ENCODE measurements at places on chromosomes 16 and 17.

DNA sequence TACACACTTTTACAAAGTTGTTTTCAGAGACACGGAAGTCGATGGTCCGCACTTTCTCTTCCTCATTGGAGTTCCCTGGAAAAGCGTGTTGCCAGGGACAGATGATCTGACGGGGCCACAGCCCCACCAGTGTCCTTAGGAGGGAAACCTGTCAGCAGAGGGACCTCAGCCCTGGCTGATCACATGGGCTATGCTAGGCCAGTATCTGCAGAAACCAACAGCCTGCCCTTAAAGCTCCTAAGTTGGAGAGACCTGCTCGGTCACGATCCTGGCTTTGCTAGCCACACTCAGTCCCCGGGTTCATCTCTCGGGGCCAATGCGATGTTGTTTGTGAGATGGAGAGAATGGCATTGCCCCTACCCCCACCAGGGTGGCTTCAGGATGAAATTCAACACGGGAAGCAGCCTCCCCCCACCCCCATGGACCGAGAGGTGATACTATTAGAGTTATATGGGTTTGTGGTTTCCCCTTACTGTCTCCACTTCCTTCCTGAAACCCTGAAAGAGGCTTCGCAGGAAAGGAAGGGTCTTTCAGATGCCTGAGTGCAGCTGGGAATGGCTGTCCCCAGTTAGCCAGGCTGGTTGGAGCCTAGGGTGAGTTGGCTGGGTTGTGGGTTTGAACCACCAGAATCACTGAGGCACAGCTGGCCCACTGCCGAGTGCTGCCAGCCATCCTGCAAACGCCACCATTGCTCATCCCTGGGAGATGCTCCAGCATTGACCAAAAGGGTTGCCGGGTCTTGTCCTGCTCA lies 16.6 kb downstream of the RMI2 start:
- DNase-seq = no peak

DNA sequence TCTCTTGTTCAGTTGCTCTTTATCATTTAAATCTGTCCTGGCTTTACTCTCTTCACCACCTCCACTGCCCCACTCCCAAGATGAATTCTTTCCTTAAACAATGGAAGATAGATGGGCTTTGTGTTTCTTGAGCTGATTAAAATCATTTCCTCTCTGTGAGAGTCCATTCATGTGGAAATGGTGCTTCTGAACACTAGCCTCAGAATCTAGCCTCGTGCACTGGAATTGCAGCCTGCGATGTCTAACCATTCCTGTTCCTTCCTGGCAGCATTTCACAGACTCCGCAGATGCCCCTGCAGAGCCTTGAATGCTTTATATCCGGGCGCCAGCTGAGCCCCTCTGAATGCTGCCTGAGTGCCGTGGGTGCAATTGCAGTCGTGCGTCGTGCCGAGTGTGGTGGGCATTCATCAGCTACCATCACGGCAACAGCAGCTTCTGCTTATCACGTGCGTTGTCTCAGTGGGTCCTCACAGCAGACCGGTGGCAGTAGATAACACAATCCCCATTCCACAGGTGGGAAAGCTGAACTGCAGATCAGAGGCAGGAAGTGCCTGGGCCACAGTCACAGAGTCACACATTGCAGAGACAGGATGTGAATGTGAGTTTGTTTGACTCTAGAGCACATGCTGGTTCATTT lies 172.8 kb upstream of the WSCD1 start:
- DNase-seq = no peak

DNA sequence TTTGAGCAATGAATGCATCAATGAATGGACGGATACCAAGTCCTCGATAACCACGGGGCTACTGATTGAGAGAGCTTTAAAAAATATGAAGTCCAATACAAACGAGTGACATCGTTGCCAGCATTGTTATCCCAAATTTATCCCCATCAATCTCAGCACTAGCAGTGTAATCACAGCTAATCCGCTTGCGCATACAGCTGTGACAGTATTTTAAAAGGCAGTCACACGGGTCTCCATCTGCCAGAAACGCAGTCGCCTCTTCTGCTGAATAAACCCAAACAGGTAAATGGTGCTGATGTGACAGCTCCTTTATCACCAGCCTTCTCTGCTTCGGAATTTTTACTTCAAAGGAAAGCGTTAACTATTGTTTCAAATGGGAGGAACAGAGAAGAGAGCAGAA lies 311.1 kb downstream of the XYLT1 start:
- no peak for DNase-seq

GRCh38 chr16:27727941-27728340 lies 178.0 kb downstream of the KATNIP start:
- DNase-seq = no peak

DNA sequence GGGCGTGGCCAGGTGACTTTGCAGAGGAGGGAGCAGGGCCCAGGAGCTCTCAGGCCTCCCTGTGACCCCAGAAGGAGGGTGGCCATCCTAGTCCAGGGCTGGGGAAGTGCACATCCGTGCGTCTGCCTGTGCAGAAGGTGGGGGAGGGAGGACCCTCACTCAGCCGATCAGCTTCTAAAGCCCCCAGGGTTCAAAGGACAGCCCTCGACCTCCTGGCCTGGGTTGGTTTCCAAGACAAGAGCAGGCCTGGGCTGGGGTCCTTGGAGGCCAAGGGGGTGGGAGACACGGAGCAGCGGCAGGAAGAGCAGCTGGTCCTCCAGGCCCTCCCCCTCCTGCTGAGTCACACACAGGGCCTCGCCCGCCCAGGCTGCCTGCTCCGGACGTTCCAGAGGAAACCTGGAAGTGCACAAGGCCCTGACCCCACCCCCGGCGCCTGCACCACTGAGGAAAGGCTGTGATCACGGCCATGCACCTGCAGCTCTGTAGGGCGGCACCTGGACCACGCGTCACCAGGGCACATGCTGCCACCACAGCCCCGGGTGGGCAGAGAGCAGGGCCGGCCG lies 67.1 kb upstream of the ZNF469 start:
- DNase-seq = no peak

DNA sequence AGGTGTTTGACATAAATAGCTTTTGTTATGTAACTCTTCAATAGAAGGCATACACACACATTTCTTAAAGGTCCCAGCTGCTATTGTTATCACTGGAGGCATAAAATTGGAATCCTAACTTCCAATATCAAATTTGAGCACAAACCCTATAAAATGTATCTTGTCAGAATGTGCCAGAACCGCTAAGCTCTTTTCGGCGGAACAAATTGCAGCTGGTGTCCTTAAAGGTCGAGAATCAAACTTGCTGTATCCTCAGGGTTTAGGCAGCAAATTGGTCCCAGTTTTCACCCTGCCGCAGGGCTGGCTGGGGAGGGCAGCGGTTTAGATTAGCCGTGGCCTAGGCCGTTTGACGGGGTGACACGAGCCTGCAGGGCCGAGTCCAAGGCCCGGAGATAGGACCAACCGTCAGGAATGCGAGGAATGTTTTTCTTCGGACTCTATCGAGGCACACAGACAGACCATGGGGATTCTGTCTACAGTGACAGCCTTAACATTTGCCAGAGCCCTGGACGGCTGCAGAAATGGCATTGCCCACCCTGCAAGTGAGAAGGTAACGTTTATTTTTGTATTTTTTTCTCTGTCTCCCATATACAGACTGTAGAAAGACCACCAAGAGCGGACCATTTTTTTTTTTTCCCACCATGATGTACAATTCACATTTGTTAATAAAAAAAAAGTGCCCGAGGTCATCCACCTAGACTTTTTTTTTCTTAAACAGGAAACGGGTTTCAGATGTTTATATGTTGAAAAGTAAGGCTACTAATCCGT lies 297.1 kb downstream of the IRF8 start:
- DNase-seq = no peak

- no peak for DNase-seq
Observed at GRCh38 chr17:20200016-20200795, 191.0 kb downstream of the SPECC1 start.

DNA sequence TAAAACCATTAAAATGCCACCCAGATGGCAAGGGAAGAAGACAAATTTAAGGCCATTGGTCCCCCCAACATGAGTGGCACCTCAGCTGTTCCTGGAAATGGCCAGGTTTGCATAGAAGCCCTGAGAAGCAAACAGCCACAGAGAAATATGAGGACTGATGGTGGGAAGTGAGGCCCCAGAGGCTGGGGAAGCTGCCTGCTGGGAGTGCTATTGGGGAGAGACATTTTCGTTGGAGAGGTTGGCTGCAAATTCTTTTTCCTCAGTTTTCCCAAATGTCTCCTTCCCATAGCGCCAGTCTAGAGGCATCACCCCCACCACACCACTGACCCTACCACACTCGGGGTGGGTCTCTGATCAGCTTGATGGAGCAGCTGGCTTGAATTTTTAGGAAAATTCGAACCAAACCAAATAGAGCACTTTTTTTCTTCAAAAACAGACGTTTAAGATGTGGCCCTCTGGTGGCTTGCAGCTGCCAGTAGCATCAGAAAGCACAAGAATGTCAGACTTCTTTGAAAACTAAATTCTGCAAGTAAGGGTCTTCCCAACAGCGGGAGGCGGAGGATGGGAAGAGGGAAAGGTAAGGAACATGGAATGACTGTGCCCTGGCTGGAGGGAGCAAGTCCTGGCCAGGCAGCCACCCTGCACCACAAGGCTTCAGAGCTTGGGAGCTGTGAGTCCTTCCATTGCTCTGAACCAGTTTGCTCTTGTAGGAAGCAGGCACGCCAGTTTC lies 13.2 kb upstream of the SLC12A3 start:
- DNase-seq = no peak

DNA sequence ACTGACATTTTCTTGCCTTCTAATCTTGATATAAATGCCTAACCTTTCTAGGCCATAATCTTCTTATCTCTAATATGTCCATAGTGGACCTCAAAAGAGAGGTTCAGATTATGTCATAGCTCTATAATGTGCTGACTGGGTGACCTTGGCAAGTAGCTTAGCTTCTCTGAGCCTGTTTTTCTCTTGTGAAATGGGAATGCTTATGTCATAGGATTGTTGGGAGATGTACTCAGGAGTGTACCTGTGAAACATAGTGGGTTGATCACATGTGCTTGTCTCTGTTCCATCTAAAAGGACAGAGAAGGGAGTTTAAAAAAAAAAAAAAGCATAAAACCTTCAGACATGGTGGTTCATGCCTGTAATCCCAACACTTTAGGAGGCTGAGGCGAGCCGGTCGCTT lies 2.4 kb downstream of the MED9 start:
- DNase-seq = no peak

DNA sequence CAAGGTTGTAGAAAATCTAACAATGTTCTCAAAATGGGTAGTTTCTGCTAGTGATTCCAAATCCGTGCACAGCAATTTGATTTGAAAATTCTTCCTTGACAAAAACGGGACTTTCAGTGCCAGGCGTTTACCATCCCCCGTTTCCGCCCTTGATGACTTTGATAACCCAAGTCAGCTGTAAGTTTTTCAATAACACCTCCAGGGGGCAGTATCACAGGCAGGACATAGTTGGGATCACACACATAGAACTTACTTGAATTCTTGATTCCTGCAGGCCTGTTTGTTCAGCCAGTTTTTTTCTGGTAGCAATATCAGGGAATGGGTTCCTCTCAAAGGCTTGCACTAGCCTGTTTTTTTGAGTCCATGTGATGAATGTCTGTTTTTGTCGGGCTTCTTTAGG lies 5.6 kb downstream of the DUXB start:
- no peak for DNase-seq

DNA sequence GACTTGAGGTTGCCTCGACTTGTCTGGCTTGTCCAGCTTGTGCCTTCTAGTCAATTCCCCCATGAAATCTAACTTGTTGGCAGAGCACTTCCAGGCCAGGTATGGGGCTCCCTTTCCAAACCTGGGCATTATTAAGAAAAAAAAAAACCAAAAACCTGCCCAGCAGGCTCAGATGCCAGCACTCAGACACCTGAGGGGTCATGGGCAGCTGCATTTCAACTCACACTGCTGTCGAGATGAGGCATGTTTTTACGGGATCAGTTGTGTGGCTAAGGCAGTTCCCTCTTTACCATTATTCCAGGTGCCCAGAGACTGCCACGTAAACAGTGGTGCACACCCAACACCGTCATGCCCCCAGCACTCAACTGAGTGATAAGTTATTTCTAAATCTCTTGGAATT lies 17.8 kb downstream of the TMEM11 start:
- no peak for DNase-seq

- DNase-seq = no peak
Observed at GRCh38 chr16:57029161-57030160, 40.1 kb downstream of the NLRC5 start.

DNA sequence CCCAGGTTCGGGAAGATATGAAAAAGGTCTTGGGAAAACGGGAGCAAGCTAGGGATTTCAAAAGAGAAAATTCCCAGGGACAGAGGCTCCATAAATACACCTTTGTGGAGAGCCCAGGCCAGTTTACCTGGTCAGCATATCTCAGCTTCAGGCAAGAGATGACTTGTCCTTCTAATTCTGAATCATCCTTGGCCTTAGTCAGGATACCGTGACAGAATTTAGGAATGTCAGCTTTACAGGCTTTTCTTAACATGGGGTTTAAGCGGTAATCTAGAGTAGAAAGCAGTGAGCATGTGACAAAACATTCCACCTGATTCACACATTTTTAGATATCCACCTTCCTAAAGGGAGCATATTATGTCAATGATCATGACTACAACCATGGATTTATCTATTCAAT lies 41.1 kb upstream of the CLEC18B start:
- DNase-seq = no peak

GRCh38 chr16:49640581-49640980 lies 215.3 kb downstream of the ZNF423 start:
- no peak for DNase-seq

GRCh38 chr16:30853758-30854157 lies 40.1 kb downstream of the BCL7C start:
- no peak for DNase-seq

- DNase-seq = no peak
Observed at GRCh38 chr16:27723711-27724481, 174.0 kb downstream of the KATNIP start.

GRCh38 chr16:65480281-65481091 lies 358.6 kb upstream of the CDH11 start:
- DNase-seq = no peak

GRCh38 chr17:35129154-35129972 lies 7.9 kb downstream of the FNDC8 start:
- DNase-seq = no peak

- no peak for DNase-seq
Observed at GRCh38 chr17:69518951-69519350, 104.5 kb downstream of the MAP2K6 start.

DNA sequence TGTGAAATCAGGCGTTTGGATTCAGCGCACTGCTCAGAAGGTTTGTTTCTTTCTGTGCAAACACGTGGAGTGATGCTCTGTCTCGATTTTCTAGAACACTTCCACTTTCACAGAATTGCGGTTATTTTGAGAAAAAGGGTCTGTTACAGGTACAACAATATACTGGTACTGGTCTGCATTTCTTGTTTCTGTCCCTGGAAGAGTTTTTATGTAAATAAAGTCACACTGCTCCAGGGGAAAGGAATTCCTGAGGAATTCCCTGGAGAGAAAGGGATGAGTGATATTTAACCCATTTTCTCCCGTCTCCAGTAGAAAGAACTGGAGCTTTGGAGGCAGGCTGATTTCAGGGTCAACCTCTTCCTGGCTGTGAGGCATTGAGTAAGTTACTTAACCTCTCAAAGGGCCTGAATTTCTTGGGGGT lies 16.2 kb upstream of the RMI2 start:
- no peak for DNase-seq

GRCh38 chr17:19365833-19366636 lies 3.5 kb upstream of the B9D1 start:
- no peak for DNase-seq

Data from stimulated activated CD4-positive, alpha-beta T cell treated with anti-CD3 and anti-CD28 coated beads, TNF-alpha, amount 100 ng/mL, for 1 hour (primary cell).